ENCODE measurements at places on chromosomes 4 and X. TPM values are rescaled to one million over a fixed set of nuclear protein-coding genes. Genes with fewer than 3 reads are reported as not detected.

Gene CT47B1
- not detected for total RNA-seq

Gene LUZP4
- not detected for total RNA-seq

Gene AMOT
- total RNA-seq: 30.8 TPM

Gene HSFX2
- 0.52 TPM for total RNA-seq

Gene GUCY1B1
- total RNA-seq: 15.7 TPM

Measured in skeletal muscle tissue (tissue), 5 donors.